ENCODE measurements at places on chromosomes 16 and 17.

DNA sequence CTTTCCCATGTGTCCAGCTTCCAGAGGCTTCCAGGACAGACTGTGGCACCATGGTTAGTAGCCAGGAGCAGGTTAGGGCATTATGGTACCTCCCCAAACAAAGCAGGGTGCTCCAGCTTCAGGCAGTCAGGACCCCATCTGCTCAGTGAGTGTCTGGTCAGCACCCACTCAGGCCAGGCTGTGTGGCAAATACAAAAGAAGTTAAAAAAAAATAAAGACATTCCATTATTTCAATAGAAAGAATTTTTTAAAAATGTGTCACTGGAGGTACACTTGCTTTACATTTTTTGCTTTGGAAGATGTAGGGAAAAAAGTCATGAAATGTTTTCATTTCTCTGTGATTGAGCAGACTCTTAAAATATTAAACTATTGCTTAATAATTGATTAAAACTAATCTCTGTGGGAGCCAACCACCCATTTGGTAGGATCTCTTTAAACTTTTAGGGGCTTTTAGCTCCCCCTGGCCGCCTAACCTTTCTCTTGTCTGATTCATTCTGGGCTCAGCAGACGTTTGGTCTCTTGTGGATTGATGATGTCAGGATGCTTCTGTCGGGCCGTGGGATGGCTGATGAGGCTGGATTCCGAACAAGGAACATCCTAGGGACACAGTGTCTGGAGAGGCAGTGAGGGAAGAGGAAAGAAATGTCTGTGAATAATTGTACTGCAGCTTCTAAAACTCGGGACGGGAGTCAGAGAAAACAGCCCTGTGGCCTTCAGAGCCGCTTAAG, 28.4 kb upstream of the NPTX1 start:
- DNase-seq: no peak

GRCh38 chr17:72296456-72296855, 175.6 kb downstream of the SOX9 start:
- DNase-seq: no peak

DNA sequence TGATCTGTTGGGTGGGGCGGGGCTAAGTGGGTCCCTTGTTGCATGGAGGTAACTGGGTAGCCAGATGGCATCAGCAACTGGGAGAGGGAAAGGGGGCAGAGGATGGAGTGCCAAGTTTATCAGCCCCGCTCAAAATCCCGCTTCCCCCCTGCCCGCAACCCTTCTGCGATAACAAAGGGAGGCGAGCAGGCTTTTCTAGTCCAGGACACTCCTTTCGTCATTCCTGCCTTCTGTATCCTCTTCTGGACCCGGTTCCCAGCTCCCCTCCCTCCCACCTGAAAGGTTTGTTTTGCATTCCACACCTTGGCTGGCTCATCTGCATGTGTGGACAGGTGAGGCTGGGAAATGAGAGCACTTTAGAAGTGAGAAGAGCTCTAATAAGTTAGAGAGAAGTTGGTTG, 53.3 kb downstream of the HLF start:
- no peak for DNase-seq

- DNase-seq: no peak
Measured at GRCh38 chr17:40556884-40557414, 8.3 kb downstream of the CCR7 start.

DNA sequence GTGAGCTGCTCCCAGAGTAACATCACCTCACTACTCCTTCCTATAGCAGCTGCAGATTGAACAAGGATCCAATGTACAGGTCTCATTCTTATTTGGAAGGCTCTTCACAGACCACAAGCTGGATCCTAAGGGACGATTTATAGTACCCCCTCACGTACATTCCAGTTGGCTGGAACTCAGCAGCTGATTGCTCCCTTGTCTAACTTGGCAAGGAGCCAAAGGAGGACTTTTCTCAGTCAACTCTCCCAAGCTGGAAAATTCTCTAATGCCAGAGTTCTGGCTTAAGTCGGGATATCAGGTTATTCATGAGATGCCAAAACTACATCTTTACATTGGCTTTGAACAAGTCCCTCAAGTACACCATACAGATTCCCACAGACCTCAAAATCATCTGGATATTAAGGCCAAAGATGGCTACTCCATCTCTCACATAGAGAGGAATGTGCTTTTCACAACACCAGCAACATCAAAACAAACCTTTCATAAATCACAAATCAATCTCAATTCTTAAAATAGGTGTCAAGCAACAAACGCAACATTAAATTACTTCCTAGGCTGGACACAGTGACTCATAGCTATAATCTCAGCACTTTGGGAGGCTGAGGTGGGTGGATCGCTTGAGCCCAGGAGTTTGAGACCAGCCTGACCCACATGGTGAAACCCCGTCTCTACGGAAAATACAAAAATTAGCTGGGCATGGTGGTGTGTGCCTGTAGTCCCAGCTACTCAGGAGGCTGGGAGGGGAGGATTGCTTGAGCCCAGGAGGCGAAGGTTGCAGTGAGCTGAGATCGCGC, 39.3 kb downstream of the SMG6 start:
- no peak for DNase-seq

DNA sequence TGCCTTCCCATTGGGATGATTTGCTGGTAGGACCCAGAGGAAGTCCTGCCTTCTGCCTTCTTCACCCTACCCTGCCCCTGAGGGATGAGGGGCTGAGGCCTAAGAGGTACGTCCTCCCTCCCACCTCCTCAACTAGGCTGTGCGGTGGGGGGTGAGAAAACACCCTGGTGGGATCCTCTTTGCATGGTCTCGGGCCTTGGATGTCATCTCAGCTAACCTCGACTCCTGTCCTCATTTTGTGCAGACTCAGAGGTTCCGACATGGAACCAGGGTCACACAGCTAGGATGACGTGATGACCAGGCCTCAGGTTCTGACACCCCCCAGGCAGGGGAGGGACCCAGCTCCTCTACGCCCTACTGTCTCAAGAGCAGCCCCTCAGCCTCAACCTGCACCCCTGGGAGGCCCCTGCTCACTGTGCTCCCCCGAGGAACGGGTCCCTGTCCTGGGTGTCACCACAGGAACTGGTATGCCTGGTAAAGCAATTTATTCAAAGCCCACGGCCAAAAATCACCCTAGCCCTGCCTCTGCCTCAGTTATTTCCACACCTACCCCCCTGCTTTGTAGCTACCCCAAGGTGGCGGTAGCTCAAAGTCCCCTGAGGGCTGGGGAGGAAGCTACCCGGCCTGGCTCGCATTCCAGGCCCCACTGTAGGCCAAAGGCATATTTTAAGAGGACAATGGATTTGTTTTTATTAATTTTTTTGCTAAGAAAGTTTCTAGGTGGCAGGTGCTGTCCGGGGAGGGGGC, 17.5 kb downstream of the UNC13D start:
- DNase-seq: no peak

- no peak for DNase-seq
Measured at GRCh38 chr17:45910667-45911066, 16.3 kb downstream of the MAPT start.

DNA sequence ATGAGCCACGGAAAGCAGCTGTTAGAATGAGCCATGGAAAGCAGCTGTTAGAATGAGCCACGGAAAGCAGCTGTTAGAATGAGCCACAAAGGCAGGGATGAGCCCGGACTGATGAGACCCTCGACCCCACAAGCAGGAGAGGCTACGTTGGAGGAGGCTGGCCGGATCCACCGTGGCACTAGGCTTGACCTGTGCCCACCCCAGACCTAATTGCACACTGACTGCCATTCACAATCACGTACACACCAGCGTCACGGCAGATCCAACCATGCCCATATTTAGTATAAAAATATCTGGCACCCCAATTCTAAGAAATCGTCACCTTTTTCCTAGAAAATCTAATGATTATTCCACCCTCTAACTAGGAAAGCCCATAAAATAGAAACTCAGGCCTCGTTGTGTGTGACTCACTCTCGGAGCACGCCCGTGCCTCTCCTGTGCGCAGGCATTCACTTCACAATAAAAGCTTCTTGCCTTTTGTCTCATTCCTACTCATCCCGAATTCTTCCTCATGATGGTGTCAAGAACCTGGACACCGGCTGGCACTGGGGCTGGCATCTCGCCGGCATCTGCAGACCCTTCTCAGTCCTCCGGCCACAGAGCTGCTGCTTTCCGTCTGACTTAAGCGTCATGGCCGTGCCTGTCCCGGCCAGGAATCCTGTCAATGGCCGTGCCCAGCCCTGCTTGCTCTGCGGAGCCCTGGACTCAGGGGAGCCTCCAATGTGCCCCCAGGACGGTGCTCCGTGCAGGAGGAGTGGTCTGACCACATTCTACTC, 5.5 kb upstream of the SECTM1 start:
- no peak for DNase-seq

DNA sequence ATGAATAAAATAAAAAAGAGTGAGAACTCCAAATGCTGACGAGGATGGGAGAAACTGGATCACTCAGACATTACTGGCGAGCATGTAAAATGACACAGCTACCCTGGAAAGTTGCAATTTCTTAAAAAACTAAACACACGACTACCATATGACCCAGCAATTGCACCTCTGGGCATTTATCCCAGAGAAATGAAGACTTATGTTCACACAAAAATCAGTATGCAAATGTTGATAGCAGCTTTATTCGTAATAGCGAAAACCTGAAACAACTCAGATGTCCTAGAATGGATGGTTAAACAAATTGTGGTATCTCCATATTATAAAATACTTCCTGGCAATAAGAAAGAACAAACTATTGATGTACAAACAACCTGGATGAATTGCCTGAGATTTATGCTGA, 357.2 kb upstream of the ASIC2 start:
- no peak for DNase-seq

- no peak for DNase-seq
Measured at GRCh38 chr17:40004712-40005111, 10.5 kb upstream of the CSF3 start.

GRCh38 chr17:16942141-16943031, 29.5 kb downstream of the TNFRSF13B start:
- no peak for DNase-seq

- DNase-seq: no peak
Measured at GRCh38 chr16:83366228-83366627, 441.6 kb upstream of the HSBP1 start.

- no peak for DNase-seq
Measured at GRCh38 chr16:52068447-52069074, 478.4 kb downstream of the TOX3 start.

DNA sequence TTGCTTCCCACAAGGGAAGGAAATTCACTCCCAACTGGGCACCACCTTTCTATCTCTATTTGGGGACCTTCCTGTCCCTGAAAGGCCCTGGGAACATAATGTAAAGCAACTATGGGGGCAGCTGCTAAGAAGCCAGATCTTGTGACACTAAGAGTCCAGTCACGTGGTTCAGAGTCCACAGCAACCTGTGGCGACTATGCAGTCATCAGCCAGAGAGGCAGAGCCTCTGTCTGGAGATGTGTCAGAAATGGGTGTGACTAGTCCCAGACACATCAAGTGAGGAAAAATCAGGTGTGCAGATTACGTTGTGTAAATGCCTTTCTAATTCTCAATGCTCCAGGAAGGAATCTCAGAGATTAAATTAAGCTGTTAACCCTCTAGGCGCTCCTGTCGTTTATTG, 26.6 kb upstream of the SKAP1 start:
- DNase-seq: no peak

GRCh38 chr17:44955674-44956425, 8.3 kb upstream of the KIF18B start:
- no peak for DNase-seq

DNA sequence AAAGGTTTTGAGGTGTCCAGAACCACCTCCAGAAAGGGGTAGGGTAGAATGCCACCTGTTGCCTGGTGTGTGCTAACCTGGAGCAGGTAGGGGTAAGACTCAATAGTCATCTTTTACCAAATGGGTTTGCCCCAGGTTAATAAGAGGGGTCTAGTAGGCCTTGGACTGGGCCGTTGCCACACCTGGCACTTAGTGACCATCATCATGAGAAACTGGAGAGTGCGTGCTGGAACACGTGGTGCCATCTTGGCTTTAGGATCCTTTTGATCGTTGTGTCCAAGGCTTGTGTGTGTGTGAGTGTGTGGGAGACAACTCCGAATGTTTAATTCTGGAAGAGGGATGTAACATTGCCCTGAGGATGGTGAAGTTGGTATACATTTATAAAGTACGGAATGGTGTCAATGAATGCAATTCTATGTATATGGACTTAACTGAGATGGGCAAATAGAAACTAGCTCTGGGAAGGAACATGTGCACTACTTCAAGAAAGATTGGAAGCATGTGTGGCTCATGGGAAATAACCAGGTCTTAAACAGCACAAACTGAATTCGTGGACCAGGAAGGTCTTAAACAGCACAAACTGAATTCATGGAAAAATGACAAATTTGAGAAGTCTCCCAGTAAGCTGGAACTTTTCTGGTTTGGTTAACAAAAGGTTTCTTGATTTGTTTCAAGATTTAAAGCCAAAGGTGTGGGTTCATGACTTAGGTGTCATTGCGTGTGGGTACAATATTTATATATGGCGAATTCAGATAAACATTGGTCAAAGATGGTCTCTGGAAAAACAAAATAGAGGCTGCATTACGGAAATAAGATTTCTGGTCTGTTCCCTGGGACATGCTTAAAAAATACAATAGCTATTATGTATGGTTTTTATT, 7.2 kb downstream of the FUS start:
- no peak for DNase-seq

GRCh38 chr16:81748476-81749198, 30.5 kb upstream of the PLCG2 start:
- DNase-seq: no peak

DNA sequence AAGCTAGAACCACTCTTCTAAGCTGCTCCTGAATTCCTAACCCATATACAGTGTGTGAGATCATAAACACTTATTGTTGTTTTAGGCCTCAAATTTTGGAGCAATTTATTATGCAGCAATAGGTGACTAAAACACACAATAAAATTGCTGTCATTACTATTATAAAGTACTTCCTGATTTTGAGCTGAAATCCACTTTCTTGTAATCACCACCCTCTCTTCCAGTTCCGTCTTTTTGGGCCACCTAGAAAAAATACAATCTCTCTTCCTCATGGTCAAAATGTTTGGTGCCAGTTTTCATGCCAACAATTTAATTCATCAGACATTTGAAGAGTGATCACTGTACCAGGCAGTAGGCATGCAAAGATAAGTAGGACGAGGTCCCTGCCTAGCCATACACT, 43.3 kb upstream of the NF1 start:
- DNase-seq: no peak

- no peak for DNase-seq
Measured at GRCh38 chr16:14182999-14183398, 111.9 kb downstream of the MRTFB start.

DNA sequence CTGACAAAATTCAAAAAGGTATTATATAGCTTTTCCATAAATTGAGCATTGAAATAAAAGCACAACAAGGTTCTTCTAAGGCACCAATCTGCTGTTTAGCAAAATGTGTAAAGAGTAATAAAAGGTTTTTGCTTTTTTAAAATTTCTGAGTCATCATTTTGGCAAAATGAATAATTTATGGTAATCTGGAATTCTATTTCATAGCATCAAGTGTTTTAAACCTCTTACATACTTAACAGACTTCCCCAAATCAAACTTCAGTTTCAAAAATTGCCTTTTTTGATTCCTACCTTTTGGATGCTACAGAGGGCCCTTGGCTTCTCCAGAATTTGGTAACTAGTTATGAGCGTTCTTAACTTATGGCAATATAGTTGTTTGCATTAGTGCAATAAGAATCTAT, 154.0 kb upstream of the ELAC2 start:
- no peak for DNase-seq

All from stimulated activated CD4-positive, alpha-beta T cell treated with anti-CD3 and anti-CD28 coated beads, Interleukin-1b, Interleukin-23, amount 100 ng/mL, for 1 hour (primary cell).